CD4-positive, alpha-beta T cell treated with Interleukin-17A for 1 hour (primary cell): ENCODE measurements at places on chromosomes 6 and 20.
A peak's percentile ranks its signal among the peaks of the same experiment; 100 is the strongest.

- peak; percentile 30 for DNase-seq
Observed at GRCh38 chr6:149990661-149991471, 27.1 kb downstream of the ULBP1 start.

DNA sequence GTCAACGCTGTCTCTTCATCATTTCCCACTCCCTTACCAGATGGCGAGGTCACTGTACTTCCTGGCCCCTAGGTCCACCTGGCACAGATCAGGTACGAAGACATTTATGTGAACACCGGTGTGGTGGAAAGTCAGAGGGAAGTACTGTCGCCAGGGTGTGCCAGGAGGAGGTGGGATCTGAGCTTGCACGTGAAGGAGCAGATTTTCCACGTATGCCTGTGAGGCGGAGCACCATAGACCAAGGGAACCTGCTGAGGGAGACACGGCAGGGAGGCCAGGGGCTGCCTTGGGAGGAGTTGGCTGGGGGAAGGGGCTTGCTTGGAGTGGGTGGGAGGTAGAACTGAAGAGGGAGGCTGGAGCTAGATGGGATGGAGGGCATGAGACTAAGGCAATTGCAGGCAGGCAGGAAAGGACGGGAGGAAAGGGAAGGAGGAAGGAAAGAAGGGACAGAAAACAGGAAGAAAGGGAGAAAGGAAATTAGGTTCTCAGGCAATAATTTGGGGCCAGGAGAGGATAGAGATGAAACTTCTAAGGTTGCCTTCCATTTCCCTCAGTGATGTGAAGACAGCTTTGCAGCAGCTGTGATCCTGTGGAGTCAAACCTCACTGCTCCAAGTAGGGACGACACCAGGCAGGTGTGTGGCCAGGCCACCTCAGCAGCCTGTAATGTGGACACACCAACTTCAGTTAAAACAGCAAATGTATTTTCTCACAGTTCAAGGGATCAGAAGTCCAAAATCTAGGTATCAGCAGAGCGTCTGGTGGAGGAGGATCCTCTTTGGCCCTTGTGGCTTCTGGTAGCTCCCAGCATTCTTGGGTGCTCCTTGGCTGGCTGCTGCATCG lies 46.8 kb downstream of the CHMP4B start:
- no peak for DNase-seq

DNA sequence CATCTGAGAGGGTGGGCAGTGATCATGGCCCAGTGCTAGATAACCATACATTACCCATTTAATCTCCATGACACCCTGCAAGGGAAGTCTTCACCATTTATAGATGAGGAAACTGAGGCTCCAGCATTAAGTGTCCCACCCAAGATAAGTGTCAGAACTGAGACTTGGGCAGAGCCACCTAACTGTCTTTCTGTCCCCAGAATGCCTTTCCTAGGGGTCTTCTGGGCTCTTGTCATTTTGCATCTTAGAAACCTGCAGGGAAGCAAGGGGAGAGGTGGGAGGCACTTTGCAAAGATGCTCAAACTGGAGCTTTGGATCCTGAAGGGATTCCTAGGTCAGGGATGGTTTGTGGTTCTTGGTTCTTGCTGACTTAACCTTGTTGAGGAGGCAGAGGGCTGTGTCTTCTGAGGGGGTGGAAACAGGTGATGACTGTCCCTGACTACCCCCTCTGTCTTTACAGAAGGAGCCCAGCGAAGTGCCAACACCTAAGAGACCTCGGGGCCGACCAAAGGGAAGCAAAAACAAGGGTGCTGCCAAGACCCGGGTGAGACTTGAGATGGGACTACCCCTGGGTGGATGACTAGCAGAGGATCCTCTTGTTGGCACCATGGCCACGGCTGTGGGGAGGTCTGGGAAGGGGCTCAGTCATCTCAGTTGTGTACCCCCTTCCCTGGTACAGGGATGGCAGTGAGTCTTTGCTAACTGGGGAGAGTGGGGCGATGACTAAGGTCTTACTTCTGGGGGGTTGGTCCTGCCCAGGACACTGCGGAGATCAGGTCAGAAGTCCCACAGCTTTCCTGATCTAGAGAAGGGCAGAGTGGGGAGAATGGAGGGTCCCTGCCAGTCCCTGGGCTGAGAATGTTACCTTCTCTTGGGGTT lies 5.8 kb downstream of the HMGA1 start:
- DNase-seq, result no peak

- DNase-seq, result no peak
Observed at GRCh38 chr6:88890860-88891845, 72.3 kb downstream of the RNGTT start.

DNA sequence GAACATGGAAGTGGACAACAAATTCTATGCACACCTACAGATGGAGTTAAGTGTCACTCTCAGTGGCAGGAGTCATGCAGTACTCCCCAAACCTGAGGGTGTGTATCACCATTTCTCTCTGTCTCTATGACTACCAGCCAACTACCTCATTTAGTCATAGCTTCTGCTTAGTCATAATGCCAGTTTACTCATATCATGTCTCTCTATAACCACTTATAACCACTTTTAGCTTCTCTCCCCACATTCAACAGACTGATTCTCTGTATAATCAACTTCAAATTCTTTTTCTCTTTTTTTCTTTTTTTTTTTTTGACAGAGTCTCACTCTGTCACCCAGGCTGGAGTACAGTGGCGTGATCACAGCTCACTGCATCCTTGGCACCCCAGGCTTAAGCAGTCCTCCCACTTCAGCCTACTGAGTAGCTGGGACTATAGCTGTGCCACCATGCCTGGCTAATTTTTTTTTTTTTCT lies 13.8 kb upstream of the GTF3C6 start:
- DNase-seq, result peak; percentile 55

GRCh38 chr6:166351715-166352285 lies 9.5 kb upstream of the SFT2D1 start:
- no peak for DNase-seq

- DNase-seq, result no peak
Observed at GRCh38 chr20:60048634-60049521, 90.7 kb downstream of the CDH26 start.

GRCh38 chr6:43368259-43369160 lies 937 bp downstream of the ZNF318 start:
- DNase-seq, result peak; percentile 7

DNA sequence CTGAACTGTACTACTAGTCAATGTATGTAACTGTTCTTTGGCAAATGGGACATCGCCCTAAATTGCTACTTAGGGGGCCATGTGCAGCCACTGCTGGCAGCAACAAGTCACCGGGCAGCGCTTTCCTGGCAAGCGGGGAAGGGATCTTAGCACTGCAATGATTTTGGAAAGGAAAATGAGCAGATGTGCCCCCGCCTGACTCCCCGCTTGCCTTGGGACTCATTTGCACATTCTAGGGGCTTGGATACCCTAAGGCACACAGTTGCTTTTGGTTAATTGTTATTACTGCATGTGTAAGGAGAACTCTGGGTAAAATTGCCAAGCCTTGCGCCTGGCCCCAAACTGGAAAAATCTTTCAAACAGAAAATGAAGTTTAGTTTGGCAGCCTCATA lies 32.2 kb downstream of the CD83 start:
- no peak for DNase-seq

- peak; percentile 64 for DNase-seq
Observed at GRCh38 chr6:53492860-53493634, 51.9 kb downstream of the GCLC start.

DNA sequence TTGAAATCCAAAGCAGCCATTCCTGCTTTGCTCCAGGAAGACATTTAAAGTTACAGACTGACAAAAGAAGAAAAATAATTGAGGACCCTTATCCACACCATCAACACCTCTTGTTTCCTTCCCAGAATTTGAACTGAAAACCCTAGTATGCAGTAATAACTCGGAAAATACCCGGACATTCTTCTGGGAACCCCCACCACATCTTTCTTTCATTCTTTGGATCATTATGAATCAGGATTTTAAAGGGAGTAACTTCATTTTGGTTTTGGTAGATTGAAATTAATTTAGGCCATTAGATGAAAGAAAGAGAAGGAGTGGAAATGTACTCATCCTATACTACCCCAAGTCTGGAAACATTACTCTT lies 213.8 kb upstream of the MARCKS start:
- no peak for DNase-seq

DNA sequence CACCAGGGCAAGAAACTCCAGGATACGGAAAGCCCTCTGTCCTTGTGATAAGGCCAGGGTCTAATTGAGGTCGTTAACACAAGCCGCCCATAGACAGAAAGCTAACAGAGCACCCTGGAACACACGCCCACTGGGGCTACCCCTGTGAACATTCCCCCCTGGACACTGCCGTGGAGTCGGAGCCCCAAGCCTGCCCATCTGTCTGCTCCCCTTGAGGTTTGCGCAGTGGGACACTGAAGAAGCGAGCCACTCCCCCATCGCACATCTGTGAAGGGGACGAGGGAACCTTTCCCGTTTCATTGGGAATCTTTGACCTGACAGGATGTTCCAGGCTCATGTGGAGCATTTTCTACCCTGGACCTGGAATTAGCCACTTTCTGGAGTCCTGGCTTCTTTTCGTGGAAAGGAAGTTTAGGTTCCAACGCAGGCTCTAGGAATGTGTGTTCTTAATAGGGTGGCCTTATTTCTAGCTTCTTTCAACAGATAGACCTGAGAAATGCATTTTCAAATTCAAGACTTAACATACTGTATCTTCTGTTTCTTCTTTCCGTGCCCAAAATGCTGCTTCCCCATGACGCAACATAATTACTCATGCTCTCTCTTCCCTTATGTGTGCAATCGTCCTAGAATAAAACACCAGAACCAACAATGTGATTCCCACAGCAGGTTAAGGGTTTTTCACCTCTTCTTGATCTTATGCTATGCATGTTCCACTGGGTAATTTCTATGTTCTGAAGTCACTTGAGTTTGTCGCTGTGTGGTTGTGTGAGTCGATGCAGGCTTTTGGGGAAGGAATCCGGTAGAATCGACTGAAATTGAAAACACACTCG lies 161.1 kb downstream of the ERMARD start:
- no peak for DNase-seq

DNA sequence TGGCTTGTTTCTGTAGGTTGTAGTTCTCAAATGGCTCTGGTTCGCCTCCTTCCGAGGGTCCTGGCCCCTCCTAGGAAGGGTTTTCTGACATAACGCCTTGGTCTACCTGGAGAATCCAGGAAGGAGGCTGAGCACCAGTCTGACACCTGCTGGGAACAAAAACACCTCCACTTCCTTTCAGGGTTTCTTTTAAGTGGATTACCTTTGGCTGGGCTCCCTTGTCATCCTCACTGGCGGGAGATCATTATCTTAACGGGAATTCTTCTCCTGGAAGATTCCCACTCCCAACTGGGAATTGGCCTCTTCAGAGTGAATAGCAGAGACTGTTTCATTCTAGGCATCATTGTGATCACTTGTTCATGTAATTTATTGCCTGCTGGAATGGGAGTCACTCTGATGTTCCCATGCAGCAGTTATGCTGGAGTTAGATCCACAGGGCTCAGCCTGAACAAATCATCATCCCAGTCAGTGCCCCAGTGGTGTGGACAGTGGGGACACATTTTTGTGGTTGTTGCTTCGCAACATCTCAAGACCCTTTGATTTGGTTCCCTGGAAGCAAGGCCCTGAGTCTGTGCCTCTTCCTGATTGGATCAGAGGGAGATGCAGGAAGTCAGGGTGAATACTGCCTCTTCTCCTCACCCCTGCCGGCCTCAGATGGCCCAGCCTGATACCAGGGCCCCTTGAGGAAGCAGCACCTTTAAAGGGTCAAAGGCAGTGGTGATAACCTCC lies 49.1 kb downstream of the LYRM2 start:
- DNase-seq, result no peak

GRCh38 chr6:56148488-56149186 lies 98.7 kb downstream of the COL21A1 start:
- DNase-seq, result no peak

GRCh38 chr6:125812394-125813292 lies 21.9 kb downstream of the NCOA7 start:
- DNase-seq, result no peak

GRCh38 chr20:42093542-42094440 lies 475.6 kb upstream of the CHD6 start:
- no peak for DNase-seq

GRCh38 chr6:19028201-19028600 lies 641.1 kb downstream of the RNF144B start:
- DNase-seq, result no peak
